ENCODE measurements at places on chromosomes 16 and 17.

DNA sequence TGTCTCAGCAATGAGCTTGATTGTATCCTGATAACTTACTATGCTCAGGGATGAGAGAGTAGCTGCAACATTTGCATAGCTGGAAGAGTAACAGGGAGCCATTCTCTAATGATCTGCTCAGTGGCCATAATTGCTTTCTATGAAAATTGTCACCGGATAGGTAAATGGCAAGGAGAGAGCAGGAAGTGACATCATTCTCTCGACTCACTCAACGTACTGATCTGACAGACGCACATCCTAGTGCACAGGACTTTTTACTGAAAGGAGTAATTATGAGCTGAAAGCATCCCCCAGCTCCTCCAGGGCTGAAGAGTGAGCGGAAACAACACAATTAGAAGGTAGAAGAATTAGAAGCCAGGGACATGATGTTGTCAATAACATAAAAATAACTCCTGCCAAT lies 71.8 kb downstream of the IRX5 start:
- DNase-seq: no peak

- DNase-seq: no peak
Observed at GRCh38 chr17:70041061-70041460, 34.0 kb upstream of the KCNJ16 start.

GRCh38 chr16:62755938-62756337 lies 719.7 kb upstream of the CDH8 start:
- DNase-seq: no peak

DNA sequence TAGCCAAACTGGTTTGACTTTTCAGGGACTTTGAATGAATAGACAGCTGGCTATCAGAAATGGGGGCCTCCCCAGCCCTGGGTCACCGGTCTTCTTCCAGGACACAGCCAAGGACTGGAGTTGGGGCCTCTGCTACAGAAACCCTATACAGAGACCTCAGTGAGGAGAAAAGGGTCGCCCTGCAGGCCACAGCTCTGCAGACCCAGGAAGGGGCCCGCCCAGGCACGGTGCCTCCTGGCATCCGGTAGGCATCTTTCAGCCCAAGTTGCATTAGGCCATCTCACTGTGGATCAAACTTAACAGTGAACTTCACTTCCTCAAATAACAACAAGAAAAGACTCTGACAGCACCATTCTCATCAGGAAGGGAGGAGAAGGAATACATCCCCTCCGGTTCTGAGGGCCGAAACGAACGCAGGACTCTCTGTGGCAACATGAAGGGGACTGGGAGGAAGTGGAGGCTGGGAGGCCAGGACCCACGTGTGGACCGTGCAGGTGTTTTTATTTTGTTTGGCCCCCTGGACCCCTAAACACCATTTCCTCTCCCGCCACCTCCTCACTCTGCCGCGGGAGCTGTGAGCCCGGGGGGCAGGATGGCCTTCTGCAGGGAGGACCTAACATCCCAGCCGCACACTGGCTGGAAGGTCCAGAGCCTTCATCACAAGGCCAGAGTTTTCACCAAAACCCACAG lies 7.2 kb downstream of the SLC38A10 start:
- no peak for DNase-seq

GRCh38 chr17:34131386-34131785 lies 123.7 kb upstream of the CCL2 start:
- no peak for DNase-seq

GRCh38 chr17:76840884-76841775 lies 27.1 kb upstream of the MGAT5B start:
- DNase-seq: no peak

GRCh38 chr17:44105483-44105882 lies 18.0 kb downstream of the HDAC5 start:
- DNase-seq: no peak

GRCh38 chr17:80089762-80090161 lies 11.6 kb upstream of the GAA start:
- DNase-seq: no peak

GRCh38 chr16:81539009-81539758 lies 94.6 kb downstream of the CMIP start:
- no peak for DNase-seq

DNA sequence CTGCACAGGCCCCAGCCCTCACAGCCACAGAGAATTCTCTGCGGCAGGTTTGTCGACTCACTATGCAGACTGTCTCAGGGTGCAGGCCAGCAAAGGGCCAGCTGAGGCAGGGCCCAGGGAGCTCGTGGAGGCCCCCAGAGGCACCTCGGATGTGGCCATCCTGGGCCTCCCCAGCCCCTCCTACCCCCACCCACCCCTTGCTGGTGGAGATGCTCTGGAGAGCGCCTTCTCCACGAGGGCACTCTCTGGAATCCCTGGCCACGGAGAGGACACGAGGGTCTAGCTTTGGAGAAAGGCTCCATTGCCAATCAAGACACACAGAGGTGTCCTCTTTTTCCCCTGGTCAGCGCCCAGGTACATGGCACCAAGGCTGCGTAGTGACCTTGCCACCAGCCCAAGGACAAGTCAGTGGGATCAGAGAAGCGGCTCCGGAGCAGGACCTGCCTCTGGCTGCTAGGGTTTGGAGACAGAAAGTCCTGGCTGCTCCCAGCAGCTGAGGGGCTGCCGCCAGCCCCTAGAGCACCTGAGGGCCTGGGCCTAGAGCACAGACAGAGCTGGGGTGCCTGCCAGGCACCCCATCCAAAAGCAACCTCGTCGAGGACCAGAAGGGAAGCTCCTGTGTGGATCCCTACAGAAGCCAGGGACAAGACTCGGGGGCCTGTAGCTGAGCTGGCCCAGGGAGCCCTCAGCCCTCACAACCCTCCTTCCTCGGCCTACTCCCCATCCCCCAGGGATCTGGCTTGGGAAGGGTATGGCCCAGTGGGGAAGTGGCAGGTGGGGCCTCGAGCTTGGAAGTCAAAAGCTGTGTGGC lies 18.7 kb downstream of the ARL2BP start:
- DNase-seq: no peak

DNA sequence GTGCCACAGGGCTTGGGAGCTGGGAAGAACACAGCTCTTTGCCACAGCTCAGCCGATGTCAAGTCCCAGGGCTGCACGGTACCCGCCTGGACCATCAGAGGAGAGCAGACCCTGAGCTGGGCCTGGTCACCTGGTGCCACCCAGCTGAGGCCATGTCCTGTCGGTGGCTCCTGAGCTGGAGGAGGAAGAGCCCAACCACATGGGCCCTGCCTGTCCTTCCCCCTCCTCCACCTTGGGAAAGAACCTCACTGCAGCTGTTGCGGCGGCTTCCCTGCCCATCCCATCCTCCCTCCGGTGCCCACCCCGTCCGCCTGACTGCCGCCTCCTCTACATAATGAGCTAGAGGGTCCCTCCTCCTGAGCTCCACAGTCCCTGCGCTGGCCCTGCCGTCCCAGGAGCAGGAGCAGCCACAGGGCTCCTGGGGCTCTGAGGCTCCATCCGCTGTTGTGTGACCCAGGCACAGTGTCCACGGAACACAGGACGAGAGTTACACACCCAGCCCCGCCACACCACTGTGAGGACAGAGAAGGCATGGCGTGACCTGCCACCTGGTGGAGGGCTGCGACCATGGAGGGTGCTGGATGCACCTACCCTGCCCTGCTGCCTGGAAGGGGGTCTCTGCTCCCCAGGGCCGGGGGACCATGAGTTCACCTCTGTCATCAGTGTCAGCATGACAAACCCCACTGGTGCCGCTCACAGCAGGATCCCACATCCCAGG lies 21.4 kb upstream of the CHMP6 start:
- DNase-seq: no peak

- DNase-seq: no peak
Observed at GRCh38 chr17:73824321-73824720, 180.1 kb upstream of the SDK2 start.

DNA sequence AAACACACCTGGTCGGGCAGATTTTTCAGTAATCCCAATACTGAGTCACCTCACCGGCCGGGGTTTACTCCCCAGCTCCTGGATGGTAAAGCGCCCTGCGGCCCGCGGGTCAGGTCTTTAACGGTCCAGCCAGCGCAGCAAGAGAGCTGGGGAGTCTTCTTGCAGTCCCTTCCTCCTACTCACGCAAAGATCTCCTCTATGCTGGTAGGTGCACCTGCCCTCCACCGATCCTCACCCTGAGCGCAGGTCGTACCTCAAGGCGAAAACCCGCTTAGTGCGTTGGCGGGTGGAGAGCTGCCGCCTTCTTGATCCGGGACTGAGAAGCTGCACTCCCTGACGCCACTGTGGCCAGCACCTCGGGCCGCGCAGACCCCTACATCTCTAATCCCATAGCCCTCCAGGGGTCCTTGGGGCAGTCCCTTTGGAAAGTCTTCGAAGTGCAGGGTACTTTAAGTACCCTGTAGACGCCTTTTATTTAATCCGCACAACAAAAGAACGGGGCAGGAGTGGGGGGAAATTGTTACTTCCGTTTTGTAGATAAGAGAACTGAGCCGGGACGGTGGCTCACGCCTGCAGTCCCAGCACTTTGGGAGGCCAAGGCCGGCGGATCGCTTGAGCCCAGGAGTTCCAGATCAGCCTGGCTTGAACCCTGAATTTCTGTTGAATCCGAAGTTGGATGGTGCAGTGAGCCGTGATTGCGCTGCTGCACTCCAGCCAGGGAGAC lies 10.4 kb upstream of the HOXB13 start:
- no peak for DNase-seq

DNA sequence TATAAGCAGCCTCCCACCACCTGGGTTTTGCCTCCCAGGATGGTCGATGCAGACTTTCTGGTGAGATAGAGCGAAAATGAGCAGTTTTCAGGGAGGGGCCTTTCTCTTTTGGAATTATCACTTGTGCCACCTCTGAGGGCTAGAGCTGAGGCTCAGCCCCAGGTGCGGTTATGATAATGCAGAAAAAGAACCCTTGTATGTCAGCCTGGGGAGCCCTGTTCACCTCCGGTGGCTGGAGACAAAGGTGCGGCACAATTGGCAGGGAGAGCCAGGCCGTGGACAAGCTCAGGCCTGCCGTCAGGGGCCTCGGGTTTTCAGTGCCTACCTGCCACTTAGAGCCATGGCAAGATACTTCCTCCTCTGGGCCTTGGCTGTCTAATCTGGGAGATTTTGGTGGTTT lies 4.4 kb downstream of the SCPEP1 start:
- no peak for DNase-seq

GRCh38 chr17:2087597-2088211 lies 32.8 kb downstream of the HIC1 start:
- no peak for DNase-seq

All from stimulated activated CD4-positive, alpha-beta T cell treated with anti-CD3 and anti-CD28 coated beads, Interleukin-1b, Interleukin-23, amount 100 ng/mL, for 1 hour (primary cell).